ENCODE measurements at places on chromosomes 6 and 20. TPM values are rescaled to one million over a fixed set of nuclear protein-coding genes. Genes with fewer than 3 reads are reported as not detected.

The VPS52 gene
- total RNA-seq: 38.7 TPM

DNA sequence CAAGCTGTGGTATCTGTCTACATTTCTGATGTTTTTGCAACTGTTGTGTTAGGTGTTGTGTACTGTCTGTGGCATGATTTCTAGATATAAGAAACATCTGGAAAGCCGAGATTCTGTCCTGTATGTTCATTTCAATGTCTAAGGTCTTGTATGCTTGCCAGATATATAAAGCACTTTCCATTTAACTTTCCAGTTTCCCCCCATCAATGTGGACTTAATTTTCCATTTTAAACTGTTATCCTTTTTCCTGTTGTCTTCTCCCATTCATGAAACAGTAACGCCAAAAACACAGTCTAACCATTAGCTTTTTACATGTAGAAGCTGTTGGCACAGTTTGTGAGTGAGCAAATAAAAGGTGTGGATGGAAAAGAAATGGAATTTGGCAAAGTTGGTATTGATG is 181.6 kb downstream of the FARS2 start:
- no peak for ATAC-seq

GRCh38 chr6:79420054-79420453 is 117.2 kb downstream of the LCA5 start:
- no peak for ATAC-seq

The WFDC12 gene
- not detected for total RNA-seq

DNA sequence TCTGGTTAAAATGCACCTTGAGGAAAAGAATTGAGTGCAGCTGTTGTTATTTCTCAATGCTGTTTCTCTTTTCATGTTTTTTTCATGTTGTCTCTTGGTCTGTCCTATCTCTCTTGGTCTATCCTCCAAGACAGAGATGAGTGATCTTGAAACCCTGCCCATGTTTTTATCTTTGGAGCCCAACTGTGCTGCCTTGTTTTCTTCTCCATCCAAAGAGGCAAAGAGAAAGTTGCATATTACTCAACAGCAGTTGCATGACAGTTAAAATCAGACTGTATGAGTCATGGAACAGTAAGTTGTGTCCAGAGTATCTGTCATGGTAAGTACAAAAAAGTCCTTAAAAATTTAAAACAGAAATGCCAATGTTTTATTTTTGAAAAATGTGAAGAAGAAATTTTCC is 26.2 kb downstream of the BCAS1 start:
- ATAC-seq: no peak

GRCh38 chr6:143283887-143284645 is 166.4 kb downstream of the ADAT2 start:
- ATAC-seq: no peak

The ETV7 gene
- not detected for total RNA-seq
